ENCODE measurements at places on chromosomes 7 and 10.

- DNase-seq = no peak
Observed at GRCh38 chr10:74502963-74503608, 323.3 kb upstream of the KAT6B start.

GRCh38 chr10:15571575-15571974 lies 148.1 kb downstream of the ITGA8 start:
- DNase-seq = no peak

GRCh38 chr10:36666451-36666850 lies 458.9 kb upstream of the ANKRD30A start:
- no peak for DNase-seq

DNA sequence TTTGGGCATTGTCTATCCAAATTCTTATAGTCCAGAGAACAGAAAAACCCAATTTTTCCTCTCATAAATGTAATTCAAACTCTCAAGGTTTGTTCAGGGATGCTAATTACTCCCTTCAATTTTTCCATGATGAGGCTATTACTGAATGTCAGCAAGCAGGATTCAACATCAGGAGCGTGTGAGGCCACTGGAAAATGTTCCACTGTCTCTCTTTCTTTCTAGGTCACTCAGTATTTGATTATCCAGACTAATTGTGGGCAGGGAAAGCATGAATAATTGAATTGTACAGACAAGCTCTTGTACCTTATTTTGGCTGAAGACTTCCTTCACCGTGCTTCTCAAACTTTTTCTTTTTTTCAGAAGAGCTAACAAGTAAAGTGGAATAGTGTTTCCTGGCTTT lies 30.7 kb downstream of the THNSL1 start:
- no peak for DNase-seq

DNA sequence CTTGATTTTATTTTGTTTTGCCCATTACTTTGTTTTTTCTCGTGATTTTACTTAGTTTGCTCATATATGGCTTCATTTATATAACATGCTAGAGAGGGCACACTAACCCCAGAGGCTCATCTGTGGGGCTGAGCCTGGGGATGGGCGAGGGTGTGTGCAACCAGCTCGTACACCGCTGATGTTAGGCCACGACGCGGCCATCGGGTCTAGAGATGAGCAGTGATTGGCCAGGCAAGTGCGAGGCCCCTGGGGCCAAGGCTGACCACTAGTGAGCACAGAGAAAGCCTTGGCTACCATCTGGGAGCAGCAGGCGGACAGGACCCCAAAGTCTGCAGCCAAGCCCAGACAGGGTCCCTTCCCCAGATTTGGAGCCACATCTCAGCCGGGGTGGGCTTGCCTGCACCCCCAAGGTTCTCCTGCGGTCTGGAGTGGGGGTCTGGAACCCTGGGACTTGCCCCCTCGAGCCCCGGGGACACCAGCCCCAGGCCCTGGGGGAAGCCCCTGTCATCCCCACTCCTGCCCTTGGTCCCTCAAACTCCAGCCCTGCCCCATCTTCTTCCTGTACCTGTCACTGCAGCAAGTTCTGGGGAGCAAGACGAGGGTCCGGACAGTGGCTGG lies 3.7 kb downstream of the FUOM start:
- DNase-seq = no peak

GRCh38 chr7:48011323-48011722 lies 17.6 kb downstream of the SUN3 start:
- DNase-seq = no peak

DNA sequence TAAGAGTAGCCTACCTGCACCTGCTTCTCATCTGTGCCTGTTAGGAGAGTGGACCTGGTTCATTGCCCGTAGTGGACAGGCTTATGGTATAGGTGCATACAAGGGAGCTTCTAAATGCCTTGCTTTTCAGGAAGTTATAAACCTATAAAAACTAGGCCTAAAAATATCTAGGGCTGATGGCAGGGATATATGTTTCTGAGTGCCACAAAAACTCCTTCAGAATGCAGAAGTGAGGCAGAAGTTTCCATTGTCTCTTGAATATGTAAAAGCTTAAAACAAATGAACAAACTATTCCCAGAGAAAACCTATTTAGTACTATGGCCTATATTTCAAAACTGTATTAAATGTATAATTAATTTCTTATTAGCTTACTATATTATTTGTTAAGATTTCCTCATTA lies 91.8 kb downstream of the RNLS start:
- no peak for DNase-seq

DNA sequence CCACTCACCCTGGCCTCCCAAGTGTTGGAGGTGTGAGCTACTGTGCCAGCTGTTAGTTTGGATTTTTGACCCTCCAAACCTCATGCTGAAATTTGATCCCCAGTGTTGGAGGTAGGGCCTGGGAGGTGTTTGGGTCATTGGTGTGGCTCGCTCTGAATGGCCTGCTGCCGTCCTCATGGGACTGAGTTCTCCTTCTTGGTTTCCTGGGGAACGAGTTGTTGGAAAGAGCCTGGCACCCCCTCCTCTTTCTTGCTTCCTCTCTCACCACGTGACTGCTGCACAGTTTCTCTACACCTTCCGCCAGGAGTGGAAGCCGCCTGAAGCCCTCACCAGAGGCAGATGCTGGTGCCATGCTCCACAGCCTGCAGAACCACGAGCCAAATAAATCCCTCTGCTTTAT lies 253.5 kb downstream of the PHTF2 start:
- no peak for DNase-seq

- DNase-seq = peak; percentile 31
Observed at GRCh38 chr7:954330-955238, at the start of gene ADAP1. Gene ADAP1 (minus strand): TSS chr7:954680. CDS start chr7:954477, 203 bp downstream.

GRCh38 chr10:127322286-127322685 lies 125.9 kb upstream of the INSYN2A start:
- no peak for DNase-seq

- no peak for DNase-seq
Observed at GRCh38 chr10:43569681-43570080, 4.7 kb downstream of the ZNF239 start.

GRCh38 chr10:3418041-3418754 lies 245.6 kb upstream of the PITRM1 start:
- no peak for DNase-seq

GRCh38 chr10:71355886-71356285 lies 36.8 kb downstream of the SLC29A3 start:
- no peak for DNase-seq

- no peak for DNase-seq
Observed at GRCh38 chr7:106277976-106278375, 6.8 kb downstream of the NAMPT start.

DNA sequence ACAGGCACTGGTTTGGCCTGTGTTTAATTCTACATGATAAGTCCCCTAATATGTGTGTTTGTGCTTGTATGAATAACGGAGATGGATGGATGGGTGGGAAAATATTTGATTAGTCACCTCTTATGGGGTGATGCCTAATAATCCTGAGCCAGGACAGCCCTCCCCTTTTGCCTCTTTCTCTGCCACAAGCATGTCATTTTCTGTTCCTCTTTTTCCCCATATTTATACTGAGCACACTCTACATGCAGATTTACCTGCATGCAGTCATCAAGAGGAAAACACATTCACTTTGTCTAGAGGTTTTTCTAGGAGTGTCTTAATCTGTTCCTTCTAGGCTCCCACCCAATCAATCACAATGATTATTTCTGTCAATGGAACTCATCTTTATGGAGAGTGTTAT lies 111.6 kb upstream of the TBX20 start:
- DNase-seq = no peak

Measured in stimulated activated CD4-positive, alpha-beta T cell treated with anti-CD3 and anti-CD28 coated beads, Interleukin-1b, Interleukin-23, amount 100 ng/mL, for 1 hour (primary cell).